ENCODE measurements at places on chromosomes 7 and 10.

GRCh38 chr7:2411049-2411448 lies 7.6 kb downstream of the CHST12 start:
- no peak for DNase-seq

- DNase-seq, result no peak
These were observed 1.5 kb downstream of the GARIN1A start for GRCh38 chr7:128673571-128673970.

DNA sequence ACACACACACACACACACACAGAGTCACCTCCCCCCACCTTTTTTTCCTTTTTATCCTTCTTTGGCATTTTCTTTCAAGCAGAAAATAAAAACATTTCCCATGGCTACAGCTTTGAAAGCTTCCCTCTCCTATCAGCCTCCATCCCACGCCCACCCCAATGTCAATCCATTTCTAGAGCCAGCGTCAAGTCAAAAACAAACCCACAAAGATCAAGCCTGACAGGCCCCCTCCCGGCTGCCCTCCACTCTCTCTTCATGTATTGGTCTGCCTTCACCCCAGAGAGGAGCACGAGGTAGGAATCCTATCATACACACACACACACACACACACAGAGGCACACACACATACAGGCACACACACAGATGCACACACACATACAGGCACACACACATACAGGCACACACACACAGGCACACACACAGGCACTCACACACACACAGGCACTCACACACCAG lies 8.0 kb upstream of the TNRC18 start:
- DNase-seq, result no peak

DNA sequence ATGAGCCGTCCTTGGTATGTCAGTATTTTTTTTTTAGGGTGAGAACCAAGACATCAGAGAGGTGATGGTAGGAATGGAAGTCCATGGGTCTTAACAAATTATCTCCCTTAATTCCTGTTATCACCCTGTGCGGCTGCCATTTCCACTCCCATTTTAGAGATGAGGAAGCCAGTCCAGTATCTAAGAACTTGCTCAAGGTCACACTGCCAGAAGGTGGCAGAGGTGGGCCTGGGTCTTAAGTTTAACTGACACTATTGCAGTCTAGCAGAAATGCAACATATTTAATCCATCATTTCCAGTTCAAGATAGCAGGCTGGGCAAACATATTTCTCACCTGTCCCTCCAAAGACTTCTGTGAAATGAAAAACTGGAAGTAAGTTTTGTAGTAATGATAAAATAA lies 108.3 kb downstream of the GLI3 start:
- peak; percentile 34 for DNase-seq

- no peak for DNase-seq
These were observed 17.0 kb upstream of the WAPL start for GRCh38 chr10:86538547-86538946.

DNA sequence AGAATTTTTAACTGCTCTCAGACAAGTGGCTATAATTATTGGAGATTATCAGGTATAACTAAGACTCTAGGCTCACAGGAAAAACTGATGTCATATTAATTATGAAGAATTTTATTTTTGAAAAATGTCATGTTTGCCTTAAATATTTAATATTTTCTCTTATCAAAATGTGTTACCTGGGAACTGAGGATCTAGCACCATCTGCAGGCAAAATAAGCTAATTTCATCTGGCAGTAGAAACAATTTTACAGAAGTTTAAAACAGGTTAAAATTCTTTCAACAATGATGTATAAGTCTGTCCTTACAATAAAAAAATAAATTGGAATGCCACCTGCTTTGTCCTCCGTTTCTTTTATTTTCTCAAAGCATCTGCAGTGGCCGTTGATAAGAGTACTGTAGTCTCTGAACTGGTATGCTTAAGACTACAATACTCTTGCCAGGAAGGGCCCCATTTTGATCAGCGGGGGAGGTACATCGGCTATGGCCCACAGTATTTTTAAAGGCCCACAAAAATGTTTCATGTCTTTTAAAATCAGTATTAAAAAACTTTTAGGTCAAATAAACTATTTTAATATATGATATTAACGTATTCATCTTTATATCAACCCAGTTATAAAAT lies 81.3 kb downstream of the VWDE start:
- peak; percentile 20 for DNase-seq

DNA sequence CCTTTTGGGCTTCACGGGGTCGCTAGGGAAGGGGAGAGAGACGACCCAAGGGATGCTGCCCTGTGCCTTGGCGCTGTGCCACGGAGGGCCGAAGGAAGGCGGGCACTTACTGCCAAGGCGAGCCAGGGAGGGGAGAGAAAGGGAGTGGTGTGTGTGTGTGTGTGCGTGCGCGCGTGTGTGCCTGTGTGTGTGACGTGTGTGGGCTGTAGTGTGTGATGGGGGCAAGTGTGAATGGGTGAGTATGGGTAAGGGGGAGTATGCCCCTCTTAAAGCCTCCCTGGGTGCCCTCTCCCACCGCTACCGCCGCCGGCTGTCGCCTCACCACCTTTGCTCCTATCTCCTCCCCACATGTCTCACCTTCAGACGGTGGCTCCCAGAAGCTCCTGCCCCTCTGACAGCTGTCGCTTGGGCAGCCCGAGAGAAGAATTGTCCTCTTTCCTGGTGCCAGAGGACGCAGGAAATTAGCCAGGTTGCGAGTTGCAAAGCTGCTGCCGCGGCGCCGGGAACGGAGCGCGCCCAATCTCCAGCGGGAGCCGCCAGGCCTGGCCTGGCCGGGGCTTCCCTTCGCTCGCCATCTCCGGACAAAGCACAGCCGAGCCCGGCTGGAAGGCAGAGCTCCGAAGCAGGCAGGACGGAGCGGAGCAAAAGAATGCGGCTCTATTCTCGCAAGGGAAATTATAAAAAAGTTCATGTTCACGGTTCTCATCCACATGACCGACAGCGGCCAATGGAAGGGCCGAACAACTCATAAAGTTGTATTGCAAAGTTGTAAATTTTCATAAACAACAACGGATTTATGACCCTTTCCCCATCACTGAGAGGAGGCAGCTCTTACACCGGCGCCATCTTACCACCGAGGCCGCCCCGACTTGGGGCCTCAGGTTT lies at the start of gene HOXA3:
Gene HOXA3, minus strand, starts transcription at position 653 of the 885 bp plus-strand sequence. CDS start 41,943 bp downstream, outside the sequence.
- no peak for DNase-seq

DNA sequence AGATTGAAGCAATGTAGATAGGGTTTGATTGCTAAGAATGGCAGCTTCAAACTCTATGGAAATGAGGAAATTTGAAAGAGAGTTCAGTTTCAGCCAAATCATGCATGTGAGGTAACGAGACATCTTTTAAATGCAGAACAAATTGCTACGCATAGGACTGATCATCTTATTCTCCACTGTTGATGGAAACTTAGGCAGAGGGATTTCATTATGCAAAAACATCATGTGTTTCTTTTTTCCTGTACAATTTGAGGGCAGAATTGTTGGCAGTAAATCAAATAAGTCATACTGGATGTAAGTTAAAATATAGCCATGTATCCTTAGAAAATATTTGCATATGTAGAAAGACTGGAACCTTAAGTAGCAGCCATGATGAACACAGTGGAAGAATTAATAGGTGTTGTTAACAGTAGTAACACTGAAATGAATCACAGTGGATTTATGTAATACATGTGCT lies 327.4 kb downstream of the CDK14 start:
- DNase-seq, result no peak

DNA sequence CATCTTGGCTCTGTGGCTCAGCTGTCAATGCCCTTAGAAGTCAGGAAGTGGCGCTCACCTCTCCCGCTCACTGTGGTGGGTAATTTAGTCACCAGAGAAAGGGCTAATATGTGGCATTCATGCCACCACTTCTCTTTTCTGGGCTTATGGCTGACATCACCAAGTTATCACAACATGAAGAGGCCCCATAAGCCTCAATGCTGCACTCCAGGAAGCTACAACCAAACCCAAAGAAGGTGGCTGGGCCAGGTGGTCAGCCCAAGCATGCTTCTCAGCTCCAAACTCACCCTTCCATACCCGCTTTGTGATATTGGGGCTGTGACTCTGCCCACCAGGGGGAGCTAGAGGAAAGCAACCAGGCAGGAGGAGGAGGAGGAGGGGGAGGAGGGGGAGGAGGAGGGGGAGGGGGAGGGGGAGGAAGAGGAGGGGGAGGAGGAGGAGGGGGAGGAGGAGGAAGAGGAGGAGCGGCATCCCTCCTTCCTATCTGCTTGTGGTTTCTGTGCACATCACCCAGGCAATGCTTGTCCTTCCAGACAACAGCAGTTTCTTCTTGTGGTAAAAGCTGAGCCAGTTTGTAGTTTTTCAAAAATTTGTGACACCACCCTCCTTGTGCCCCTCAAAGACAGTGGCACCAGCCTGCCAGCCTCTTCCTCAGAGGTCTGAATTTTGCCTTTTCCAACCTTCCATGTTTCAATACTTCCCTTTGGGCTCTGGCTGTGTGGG lies 42.1 kb downstream of the CYP26A1 start:
- peak; percentile 54 for DNase-seq

DNA sequence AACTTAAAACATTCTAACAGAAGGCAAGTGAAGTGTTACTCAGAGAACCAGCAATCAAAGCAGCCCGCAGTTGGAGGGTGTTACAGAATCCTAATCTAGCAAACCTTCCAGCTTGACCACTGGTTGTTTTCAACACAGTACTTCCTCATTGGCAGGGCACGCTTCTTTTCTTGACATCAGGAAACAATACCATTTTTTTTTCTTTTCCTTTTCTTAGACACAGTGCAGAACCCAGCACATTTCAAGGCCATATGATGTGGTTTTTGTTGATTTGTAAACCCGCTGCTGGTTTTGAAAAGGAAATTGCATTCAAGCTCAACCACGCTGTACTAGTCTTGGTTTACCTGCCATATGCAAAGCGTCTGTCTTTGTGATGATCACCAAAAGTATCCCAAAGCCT lies 33.4 kb downstream of the RHOBTB1 start:
- no peak for DNase-seq

DNA sequence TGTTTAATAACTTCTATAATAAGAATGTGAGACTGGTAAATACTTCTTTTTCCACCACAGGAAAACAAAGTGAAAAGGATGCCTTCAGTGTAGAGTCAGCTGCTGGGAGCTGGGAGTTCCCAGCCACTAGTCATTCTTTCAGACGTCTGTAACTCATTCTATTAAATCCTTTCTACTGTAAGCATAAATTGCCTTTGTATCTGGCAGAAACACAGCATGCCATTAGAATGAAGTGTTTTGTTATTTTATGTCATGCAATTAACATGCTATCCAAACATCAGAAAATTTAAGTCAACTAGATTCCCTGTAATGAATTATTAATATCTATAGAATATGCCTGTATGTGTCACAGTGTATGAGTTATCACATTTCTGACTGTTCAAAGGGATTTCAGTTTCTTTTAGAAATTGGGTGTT lies 14.3 kb downstream of the BPGM start:
- no peak for DNase-seq

DNA sequence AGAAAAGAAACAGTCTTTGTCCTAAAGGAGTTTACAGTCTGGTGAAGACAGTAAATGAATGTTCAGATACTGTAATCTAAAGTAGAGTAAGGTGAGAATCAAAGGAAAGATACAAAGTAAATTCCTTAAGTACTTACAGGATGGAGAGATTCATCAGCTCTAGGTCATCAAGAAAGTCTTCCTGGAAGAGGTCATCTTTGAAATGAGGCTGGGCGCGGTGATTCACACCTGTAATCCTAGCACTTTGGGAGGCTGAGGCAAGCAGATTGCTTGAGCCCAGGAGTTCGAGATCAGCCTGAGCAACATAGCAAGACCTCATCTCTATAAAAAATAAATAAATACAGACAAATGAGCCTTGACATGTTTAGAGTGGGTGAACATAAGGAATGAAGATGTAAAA lies 18.3 kb downstream of the FHIP2A start:
- DNase-seq, result no peak

GRCh38 chr10:3048119-3049019 lies 19.0 kb upstream of the PFKP start:
- no peak for DNase-seq

- peak; percentile 90 for DNase-seq
These were observed 60.7 kb upstream of the CCDC6 start for GRCh38 chr10:59967079-59967478.

DNA sequence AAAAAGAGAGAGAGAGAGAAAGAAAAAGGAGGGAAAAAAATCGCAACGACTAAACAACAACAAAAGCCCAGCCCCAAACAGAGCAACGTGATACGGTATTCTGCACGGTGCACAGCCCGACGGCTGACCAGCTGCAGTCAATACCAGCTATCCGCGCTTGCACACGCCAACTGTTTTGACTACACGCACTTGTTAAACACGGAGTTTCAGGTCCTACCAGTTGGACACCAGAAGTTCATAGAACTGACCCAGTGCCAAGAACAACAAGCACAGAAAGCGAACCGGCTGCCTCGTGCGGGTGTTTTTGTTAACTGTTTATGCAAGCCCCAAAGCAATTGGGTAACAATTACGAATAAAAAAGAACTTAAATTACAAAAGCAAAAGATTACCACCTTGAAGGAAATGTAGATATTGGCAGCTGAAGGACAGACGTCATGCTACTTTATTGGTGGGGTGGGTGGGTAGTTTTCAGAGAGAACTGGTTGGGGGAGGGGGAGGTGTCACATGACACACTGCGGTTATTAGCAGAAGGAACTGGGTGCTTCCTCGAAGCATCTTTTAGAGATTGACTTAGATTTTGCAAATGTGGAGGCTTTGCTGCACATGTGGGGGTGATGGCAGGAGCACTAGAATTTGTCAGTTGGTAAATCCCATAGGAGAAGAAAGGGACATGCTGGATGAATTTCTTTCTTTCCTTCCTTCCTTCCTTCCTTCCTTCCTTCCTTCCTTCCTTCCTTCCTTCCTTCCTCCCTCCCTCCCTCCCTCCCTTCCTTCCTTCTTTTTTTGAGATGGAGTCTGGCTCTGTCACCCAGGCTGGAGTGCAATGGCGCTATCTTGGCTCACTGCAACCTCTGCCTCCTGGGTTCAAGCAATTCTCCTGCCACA lies 110.6 kb upstream of the EFCAB10 start:
- no peak for DNase-seq
